ENCODE measurements at places on chromosomes 3 and 15.

- no peak for DNase-seq
Measured at GRCh38 chr3:117572786-117573185, 863.2 kb downstream of the TUSC7 start.

GRCh38 chr3:7787871-7788828 lies 713.5 kb upstream of the LMCD1 start:
- no peak for DNase-seq

DNA sequence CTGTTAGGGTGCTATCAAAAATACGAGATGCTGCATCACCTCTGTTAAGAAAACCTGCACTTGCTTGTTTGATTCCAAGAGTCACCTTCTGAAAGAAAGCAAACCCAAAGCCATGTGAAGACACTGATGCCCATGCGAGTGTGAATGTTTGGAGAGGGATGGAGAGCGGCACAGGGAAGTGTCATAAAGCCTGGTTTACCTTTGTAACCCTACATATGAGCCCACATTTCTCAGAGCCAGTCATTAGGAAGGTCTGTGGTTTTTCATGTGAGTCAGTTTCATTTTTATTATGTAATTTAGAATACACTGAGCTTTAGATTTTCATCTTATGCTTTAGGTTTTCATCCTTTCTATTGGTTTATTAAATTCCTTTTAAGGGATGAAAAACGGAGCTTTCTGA lies 896.8 kb downstream of the ROBO1 start:
- DNase-seq, result no peak

DNA sequence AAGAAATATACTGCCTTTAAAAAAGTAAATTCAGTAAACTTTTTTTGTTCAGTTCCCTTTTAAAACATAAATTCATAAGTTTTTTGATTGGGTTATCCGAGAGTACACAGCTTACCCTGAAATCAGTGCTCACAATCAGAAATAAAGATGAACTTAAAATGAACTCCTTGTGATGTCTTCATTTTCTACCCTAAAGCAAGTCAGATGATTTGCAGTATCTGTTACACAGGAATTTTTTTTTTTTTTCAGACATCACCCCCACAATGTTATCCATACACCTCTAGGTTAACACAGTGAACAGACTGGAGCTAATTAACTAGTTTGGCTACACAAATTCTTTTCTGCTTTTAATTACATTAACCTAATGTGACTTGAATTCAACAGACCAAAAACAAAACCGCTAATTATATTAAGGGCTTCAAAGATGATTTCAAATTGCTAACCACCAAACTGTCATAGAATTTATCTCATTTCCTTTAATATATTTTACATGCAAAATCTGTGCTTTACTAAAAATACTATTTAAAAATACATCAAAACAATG lies 1042.0 kb downstream of the ROBO1 start:
- no peak for DNase-seq

DNA sequence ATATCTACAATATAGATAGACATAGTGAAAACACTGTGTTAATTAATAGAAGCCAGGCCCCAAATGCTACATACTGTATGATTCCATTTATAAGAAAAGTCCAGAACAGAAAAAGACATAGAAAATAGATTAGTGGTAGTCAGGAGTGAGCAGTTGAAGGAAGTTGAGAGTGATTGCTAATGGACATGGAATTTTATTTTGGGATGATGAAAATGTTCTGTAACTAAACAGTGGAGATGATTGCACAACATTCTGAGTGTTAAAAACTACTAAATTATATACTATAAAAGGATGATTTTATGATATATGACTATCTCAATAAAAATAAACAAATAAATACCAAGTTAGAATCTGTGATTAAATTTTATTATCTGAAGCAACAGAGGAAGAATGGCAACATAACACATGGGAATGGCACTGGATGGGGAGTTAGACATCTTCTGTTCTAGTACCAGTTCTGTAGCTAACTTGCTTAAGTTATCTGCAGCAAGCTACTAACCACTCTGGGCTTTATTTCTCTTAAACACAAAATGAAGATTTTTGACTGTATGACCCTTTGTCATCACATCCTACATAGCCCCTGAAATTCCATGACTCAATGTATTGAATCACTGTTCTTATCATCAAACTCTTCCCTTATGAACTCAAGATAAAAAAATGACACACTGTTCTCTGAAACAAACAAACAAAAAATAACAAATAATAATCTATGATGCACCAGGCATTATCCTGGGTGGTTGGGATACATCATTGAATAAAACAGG lies 612.7 kb downstream of the TBL1XR1 start:
- no peak for DNase-seq

DNA sequence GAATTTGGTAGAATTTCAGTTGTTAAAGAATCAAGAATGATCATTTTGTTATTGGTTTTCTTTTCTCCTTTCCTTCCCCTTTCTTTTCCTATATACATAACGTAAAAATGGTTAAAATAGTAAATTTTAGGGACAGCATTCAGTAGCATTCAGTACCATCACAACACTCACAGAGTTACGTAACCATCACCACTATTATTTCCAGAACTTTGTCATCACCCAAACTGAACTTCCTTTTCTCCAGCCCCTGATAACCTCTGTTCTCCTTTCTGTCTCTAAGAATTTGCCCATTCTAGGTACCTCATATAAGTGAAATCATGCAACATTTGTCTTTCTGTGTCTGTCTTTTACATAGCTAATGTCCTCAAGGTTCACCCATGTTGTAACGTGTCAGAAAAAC lies 165.3 kb downstream of the AKAP13 start:
- no peak for DNase-seq

DNA sequence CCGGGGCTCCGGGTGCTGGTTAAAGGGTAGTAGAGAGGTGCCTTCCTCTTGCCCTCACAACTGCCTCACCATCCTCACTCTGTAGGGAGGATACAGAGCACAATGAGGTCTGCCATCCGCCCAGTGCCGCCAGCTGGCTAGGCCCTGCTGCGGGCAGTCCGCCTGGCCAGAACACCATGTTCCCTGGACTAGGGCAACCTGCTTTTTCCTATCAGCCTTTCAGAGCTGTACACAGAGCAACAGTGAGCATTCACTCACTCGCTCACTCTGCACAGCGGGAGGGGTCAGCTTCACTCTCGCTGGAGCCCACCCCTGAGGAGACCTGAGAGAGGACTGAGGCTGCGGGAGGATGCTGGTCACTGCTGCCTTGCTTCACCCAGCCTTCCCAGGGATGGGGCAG lies 218.7 kb upstream of the CHRNA7 start:
- no peak for DNase-seq

- no peak for DNase-seq
Measured at GRCh38 chr3:177725165-177725564, 527.9 kb upstream of the TBL1XR1 start.

DNA sequence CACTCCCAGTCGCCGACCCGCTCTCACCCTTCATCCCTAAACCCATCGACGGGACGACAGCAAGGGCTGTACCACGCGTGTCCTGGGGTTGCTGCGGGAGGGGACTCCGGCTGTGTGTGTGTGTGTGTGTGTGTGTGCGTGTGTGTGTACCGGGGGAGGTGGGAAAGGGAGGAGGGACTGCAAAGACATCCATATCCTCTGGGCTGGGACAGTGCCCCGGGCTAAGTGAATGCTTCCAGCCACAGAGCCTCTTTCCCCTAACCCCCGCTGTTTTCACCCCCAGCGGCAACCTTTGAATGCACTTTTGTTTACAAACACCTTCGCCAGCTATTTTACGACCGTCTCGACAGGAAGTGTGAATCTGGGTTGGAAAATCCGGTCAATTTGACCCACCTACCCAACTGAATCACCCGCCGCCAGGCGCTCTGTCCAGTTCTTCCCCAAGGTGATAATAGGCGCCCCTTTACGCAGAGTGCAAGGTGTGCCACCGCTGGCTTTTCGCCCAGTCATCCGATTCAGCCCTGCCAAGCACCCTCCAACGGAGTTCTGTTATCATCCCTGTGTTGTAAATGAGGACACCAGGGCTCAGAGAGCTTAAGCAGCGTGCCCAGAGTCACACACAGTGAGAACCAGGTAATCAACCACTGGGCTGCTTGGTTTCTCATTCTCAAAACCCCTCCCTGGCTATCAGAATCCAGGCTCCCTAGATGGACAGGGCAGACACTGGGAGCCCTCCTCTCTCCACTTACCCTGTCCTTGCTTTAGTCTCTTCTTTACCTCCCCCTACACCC lies 739 bp upstream of the AMOTL2 start:
- no peak for DNase-seq

- DNase-seq, result no peak
Measured at GRCh38 chr3:125351814-125352456, 23.2 kb downstream of the ZNF148 start.

DNA sequence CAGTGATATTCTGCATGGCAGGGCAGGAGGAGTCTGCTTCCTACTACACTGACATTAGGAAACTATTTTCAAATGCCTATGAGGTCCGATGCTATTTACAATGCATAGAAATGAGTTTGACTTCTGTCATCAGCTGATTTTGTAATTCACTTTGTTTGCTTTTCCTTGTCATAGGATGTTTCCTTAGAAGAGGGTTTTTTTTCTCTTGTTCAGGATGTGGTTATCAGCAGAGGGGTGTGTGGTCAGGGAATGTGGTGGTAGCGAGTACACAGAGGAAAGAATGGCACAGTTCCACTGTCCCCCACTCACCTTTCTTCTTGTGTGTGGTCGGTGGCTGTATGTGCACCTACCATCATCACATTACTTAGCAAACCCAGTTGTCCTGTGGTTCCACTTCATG lies 231.5 kb downstream of the LRTM1 start:
- DNase-seq, result no peak

- no peak for DNase-seq
Measured at GRCh38 chr3:46469680-46470357, 5.1 kb upstream of the LTF start.

DNA sequence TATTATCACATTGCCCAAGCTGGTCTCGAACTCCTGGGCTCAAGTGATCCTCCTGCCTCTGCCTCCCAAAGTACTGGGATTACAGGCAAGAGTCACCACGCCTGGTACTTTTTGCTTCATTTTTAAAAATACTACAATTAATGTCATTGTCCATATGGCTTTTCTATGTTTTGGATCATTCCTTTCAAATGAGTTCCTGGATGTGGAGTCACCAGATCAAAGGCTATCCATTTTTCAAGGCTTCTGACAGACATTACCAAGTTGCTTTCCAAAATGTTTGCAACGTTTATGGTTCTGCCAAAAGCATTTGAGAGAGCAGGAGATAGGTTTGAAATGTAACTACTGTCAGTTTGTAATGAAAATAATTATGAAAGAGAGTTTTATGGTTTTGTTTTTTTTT lies 34.2 kb upstream of the BCL2L10 start:
- DNase-seq, result no peak

GRCh38 chr3:71227270-71227661 lies 356.3 kb downstream of the FOXP1 start:
- DNase-seq, result no peak

- no peak for DNase-seq
Measured at GRCh38 chr15:65189102-65189740, 4.1 kb upstream of the CLPX start.

- DNase-seq, result no peak
Measured at GRCh38 chr15:92930054-92930621, 30.0 kb downstream of the CHD2 start.

DNA sequence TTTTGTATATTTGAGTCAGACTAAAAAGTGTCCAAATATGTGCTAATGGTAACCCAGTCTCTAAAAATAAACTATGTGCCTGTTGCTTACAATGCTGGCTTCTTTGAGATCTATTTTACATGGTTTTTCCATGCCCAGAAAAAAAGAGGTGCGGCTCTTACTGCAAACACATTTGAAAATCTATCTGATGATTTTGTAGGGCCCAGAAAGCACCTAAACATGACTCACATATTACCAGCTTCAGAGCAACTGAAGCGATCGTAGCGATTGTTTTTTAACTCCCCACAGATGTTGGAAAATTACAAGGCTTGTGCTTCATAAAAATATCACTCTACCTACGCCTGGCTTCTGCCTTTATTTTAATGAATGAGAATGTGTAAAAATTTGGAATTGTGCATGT lies 53.5 kb downstream of the SUCNR1 start:
- DNase-seq, result no peak

DNA sequence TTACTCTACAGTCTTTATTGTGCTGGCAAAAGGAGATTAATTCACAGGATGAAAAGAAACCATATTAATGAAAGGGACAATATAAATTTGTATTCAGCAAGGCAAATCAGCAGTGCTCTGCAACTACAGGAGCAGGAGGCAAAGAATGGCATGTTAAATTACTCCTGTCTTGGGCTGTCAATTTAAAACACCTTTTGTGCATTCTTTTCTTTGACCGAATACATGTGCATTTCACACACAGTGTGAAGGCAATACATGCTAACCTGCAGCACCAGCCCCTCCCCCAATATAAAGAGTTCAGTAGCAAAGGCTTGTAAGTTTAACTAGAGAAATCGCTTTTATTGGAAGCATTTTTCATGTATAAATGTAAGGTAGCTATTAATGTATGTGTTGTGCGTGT lies 275.2 kb upstream of the TOPAZ1 start:
- no peak for DNase-seq

- no peak for DNase-seq
Measured at GRCh38 chr3:191301017-191301416, 28.2 kb upstream of the CCDC50 start.

GRCh38 chr3:183824761-183825455 lies 469 bp downstream of the MAP6D1 start:
- DNase-seq, result no peak

DNA sequence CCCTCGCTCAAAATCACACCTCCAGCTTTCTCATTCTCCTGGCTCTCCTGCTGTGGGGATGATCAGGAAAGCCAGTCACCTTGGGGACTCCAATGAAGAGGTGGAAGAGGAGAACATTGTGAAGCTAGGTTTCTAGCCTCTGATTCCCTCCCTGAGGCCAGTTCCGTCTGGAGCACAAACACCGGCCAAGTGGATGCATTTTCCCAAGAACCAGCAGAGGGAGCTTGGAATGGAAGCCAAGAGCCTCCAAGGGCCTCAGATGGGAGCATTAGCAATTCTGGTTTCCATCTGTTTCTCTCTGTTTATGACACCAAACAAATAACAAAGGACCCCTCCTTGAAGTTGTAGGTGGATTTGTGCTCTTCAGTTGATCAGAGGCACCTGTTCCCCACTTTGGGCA lies 40.6 kb upstream of the NMNAT3 start:
- no peak for DNase-seq

DNA sequence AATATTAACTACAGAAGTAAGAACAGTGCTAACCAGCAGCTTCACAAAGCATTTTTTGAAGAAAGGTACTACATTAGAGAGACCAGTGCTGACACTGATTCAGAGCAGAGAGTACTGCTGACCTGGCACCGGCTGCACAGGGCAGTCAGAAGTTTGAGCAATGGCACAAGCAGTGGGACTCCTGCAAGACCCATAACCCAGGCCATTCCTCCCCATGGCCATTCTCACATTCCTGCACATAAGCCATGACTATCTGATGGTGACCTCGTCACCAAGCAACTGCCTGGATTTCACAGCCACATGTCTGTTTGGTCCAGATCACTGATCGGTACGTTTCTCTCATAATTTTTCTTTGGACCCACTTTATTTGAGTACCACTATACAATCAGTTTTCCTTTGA lies 88.7 kb downstream of the GPR156 start:
- no peak for DNase-seq

- DNase-seq, result no peak
Measured at GRCh38 chr15:27062951-27063350, 92.0 kb downstream of the GABRG3 start.
